ENCODE measurements at places on chromosomes 5 and 9. TPM values are rescaled to one million over a fixed set of nuclear protein-coding genes. Genes with fewer than 3 reads are reported as not detected.

DNA sequence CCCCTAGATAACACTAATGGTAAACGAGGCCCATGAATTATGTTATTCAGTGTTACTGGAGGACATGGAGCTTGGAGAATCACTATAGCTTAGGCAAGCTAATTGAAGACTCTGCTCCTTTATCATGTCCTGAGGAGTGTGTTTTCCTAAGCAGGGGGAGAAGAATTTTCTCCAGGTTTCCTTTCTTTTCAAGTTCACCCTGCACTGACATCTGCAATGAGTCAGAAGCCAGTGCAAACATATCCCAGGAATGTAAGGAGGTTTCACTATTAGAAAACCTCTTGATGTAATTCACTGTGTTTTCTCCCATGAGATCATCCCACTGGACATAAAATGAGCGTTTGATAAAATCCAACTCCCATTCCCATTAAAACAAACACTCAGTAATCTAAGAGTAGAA, 75.6 kb downstream of the DMRT2 start:
- peak; percentile 11 for DNase-seq

DNA sequence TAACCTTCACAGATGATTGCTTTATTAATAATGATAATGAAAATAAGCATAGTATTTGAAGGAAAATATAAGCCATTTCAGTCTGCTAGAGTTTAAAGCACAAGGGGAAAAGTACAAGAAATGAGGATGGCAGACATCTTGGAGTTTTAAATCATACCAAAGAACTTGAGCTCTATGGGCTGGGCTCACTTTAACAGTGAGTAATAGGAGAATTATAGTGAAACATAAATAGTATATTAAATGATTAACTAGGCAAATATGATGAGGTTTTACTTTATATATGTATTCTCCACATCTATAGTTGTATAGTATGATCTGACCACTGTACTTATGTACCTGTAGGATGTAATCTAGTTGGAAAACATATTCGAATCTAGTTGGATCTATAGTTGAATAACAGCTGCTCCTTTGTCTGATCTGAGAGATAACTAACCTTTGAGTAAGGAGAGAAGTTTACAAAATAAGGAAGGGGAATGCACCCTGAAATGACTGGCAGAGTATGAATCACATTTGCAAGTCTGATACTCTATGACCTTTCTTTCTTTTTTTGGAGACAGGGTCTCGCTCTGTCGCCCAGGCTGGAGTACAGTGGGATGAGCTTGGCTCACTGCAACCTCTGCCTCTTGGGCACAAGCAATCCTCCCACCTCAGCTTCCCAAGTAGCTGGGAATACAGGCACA, 17.6 kb downstream of the MEGF9 start:
- peak; percentile 38 for DNase-seq

DNA sequence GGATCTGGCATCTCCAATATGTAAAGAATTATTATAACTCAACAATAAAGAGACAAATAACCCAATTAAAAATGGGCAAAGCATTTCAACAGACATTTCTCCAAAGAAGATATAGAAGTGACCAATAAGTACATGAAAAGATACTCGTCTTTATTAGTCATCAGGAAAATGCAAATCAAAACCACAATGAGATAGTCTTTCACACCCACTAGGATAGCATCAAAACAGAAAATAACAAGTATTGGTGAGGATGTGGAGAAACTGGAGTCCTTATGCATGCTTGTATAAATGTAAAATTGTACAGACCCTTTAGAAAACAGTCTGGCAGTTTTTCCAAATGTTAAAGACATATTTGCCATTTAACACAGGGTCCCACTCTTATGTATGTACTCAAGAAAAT, 39.1 kb upstream of the ITGA1 start:
- no peak for DNase-seq

TNC gene
- polyA plus RNA-seq, result 236 TPM

- DNase-seq, result peak; percentile 36
Observed at GRCh38 chr9:88106492-88106891, 31.8 kb downstream of the SPATA31C2 start.

TSLP gene
- 0.93 TPM for polyA plus RNA-seq

All from IMR-90 (cell line).